ENCODE measurements at places on chromosomes 6 and 20. TPM values are rescaled to one million over a fixed set of nuclear protein-coding genes. Genes with fewer than 3 reads are reported as not detected.

The GSTA2 gene
- not detected for total RNA-seq

The HLA-DRB5 gene
- total RNA-seq, result not detected

The CPXM1 gene
- 1.2 TPM for total RNA-seq

The CDSN gene
- not detected for total RNA-seq

DNA sequence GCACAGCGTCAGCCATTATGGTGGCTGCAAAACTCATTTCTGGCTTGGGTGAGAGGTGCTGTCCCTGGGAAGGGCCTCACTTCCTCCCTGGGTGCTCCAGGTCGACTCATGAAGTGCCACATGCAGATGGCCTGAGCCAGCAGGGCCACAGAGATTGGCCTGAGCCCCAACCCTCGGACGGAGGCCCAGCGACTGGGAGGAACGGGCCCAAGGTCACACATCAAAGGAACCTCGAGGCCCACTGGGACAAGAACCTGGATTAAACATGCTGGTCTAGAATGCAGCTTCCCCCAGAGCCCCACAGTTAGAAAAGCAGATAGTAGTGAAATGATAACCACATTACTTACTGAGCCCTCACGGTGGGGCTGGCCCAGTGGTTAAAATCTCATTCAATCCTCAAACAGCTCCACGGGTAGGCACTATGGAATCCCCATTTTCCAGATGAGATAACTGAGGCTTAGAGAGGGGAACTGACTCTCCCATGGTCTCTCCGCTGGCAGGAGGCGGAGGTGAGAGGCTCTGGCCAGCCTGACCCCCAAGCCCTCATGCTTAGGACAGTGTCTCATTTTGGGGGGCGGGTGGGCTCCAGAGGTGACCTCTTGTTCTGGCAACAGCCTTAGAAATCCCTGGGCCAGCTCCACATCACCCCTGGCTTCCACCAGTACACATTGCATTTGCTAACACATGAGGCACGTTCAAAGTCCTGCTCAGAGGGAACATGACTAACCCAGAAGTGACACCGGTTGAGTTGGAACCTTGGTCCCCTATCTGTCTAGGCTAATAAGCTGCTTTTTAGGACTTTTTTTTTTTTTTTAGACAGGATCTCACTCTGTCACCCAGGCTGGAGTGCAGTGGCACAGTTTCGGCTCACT, 53.0 kb downstream of the SRC start:
- H3K4me1 ChIP-seq, result no peaks in the 10 kb centered on the region
- H3K4me3 ChIP-seq, result no peak overlapping the region
- H3K27ac ChIP-seq, result no peak overlapping the region
- H3K27me3 ChIP-seq, result no peaks in the 10 kb centered on the region

DNA sequence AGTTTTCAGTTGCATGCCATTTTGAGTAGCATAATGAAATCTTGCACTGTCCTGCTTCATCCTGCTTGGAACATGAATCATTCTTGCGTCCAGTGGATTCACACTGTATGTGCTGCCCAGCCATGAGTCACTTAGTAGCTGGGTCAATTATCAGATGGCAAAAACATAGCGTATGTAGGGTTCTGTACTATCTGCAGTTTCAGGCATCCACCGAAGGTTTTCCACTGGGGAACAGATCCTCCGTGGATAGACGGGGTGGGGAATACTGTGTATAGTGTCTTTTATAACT, 61.4 kb downstream of the IL22RA2 start:
- no peak overlapping the region for H3K27ac ChIP-seq
- no peak for DNase-seq
- H3K4me1 ChIP-seq, result no peaks in the 10 kb centered on the region
- H3K27me3 ChIP-seq, result no peaks in the 10 kb centered on the region

GRCh38 chr6:16239798-16240123, 1.4 kb downstream of the GMPR start:
- no peaks in the 10 kb centered on the region for H3K27me3 ChIP-seq
- DNase-seq, result peak; percentile 84
- peaks cover 55% of the 10 kb centered on the region for H3K4me1 ChIP-seq
- no peak overlapping the region for H3K27ac ChIP-seq
- H3K36me3 ChIP-seq, result no peaks in the 10 kb centered on the region

DNA sequence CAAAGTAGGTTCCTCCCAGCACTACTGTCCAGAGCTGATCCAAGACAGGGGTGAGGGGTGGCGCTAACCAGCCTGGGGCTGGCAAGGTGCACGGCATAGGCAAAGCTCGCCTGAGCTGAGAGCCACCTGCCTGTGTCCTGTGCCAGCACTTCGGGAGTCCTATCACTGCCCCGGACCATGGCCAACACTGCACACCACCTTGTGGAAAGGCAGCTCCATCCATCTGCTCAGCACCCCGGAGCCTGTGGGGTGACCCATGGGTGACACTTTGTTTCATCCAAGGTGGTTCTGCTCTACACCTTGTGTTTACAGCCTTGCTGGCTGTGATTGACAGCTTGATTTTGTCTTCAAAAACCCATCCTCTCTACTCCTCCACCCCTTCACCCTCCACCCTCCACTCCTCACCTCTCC, 32.9 kb upstream of the GATA5 start:
- peaks cover 5% of the 10 kb centered on the region for H3K4me1 ChIP-seq
- no peak overlapping the region for H3K4me3 ChIP-seq
- no peak overlapping the region for H3K27ac ChIP-seq
- DNase-seq, result no peak

DNA sequence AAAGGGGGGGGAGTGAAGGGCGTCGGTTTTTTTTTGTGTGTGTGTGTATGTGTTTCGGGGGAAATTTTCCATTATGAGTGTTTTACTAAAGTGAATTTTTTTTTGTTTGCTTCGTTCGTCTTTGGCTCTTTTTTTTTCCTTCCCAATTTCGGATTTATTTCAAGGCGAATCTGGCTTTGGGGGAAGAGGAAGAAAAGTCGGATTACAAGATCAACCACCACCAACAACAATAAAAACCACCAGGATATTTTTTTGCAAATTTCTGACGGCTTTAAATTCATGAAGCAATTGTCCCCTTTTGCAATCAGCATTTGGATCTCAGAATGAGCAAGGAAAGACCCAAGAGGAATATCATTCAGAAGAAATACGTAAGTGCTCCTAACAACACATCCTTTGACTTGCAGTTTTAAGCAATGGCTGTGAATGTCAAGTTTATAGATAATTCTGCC, 372 bp downstream of the JARID2 start:
- H3K36me3 ChIP-seq, result peaks cover 3% of the 10 kb centered on the region
- no peak for DNase-seq
- no peaks in the 10 kb centered on the region for H3K27me3 ChIP-seq
- H3K27ac ChIP-seq, result no peak overlapping the region

DNA sequence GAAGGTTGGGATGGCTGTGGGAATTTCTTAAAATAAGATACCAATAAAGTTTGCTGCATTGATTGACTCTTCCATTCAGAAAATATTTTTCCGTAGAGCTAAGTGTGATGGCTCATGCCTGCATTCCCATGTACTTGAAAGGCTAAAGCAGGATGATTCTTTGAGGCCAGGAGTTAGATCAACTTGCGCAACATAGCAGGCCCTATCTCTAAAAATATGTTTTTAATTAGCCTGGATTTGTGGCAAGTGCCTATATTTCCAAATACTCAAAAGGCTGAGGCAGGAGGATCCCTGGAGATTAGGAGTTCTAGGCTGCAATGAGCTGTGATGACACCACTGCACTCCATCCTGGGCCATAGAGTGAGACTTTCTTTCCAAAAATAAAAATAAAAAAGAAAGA, 431.2 kb upstream of the PTCHD4 start:
- no peak overlapping the region for H3K4me3 ChIP-seq

- no peak overlapping the region for H3K4me3 ChIP-seq
- no peaks in the 10 kb centered on the region for H3K4me1 ChIP-seq
- no peak overlapping the region for H3K27ac ChIP-seq
- H3K36me3 ChIP-seq, result peaks cover 9% of the 10 kb centered on the region
- no peak for DNase-seq
Measured at GRCh38 chr6:42791706-42792320, 10.0 kb downstream of the BICRAL start.

- peaks cover 14% of the 10 kb centered on the region for H3K36me3 ChIP-seq
- H3K4me3 ChIP-seq, result no peak overlapping the region
- no peak overlapping the region for H3K27ac ChIP-seq
- no peak for DNase-seq
- peaks cover 10% of the 10 kb centered on the region for H3K4me1 ChIP-seq
- no peaks in the 10 kb centered on the region for H3K27me3 ChIP-seq
Measured at GRCh38 chr6:42257063-42257462, 39.4 kb upstream of the MRPS10 start.

- no peaks in the 10 kb centered on the region for H3K36me3 ChIP-seq
- no peak for DNase-seq
- H3K27ac ChIP-seq, result no peak overlapping the region
- no peak overlapping the region for H3K4me3 ChIP-seq
Measured at GRCh38 chr6:73648166-73648565, 5.6 kb downstream of the SLC17A5 start.

- DNase-seq, result peak; percentile 73
- peaks cover 4% of the 10 kb centered on the region for H3K27me3 ChIP-seq
- no peaks in the 10 kb centered on the region for H3K36me3 ChIP-seq
Measured at GRCh38 chr6:35727935-35728682, 8.7 kb upstream of the ARMC12 start.

DNA sequence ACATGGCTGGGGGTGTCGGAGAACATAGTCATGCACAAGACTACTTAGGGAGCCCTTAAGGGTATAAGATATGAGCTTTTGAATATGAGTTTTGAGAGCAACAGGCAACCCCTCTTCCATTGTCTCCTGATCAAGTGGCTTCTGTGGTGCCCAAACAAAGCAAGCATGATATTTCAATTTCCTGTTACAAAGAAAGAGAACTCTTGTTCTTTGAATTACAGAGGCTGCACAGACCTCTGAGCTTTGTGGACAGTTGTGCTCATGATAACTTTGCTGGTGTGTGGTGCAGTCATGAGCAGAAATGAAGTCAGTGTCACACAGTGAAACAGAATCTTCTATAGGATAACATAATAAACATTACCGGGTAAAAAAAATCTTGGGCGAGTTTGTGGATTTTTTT, 66.8 kb upstream of the THEMIS start:
- peaks cover under 1% of the 10 kb centered on the region for H3K36me3 ChIP-seq
- H3K27me3 ChIP-seq, result no peaks in the 10 kb centered on the region
- DNase-seq, result no peak

DNA sequence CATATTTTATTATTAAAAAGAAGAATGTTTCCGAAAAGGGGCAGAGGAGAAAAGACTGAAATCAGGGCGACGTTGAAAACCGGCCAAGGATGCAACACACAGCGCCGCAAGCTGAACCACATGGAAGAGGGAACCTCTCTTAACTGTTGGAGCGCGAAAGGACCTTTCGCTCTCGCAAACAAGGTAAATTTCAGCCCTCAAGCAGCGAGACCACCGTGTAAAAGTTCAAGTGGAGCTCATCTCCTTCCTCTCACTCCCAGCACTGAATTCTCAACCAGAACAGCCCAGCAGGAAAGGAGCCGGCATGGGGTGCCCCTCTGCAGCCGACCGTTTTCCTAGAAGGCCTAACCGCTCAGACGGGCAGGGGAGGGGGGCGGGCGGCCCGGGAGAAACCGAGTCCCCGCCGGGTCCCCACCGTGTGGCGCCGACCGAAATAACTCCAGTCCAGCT, 621 bp downstream of the GPR63 start:
- peaks cover 28% of the 10 kb centered on the region for H3K27me3 ChIP-seq
- no peaks in the 10 kb centered on the region for H3K36me3 ChIP-seq
- H3K27ac ChIP-seq, result no peak overlapping the region
- H3K4me3 ChIP-seq, result peak overlapping the region; percentile 53
- peaks cover 5% of the 10 kb centered on the region for H3K4me1 ChIP-seq

DNA sequence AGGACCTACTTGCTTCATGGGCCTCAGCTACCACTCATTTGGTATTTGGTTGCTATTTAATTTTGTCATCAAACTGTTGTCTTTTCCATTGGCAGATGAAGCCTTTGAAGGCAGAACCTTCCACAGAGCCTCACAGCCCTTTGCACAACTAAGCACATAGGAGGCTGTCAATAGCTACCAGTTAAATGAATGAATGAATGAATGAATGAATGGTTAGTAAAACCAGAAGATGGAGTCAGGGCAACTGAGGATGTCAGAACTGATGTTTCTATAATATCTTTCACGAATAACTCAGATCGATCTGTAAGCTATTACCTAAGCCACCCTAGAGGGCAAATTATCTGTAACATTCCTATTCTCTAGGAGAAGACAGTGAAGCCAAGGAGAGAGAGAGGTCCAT, 19.1 kb downstream of the BNIP5 start:
- 0 out of 2 replicates have a peak, but pooled peaks cover 10% of the 10 kb centered on the region for H3K27me3 ChIP-seq
- H3K36me3 ChIP-seq, result no peaks in the 10 kb centered on the region
- H3K4me1 ChIP-seq, result no peaks in the 10 kb centered on the region
- H3K27ac ChIP-seq, result no peak overlapping the region
- H3K4me3 ChIP-seq, result no peak overlapping the region

- H3K4me1 ChIP-seq, result no peaks in the 10 kb centered on the region
- H3K36me3 ChIP-seq, result no peaks in the 10 kb centered on the region
- no peak overlapping the region for H3K27ac ChIP-seq
- H3K27me3 ChIP-seq, result no peaks in the 10 kb centered on the region
Measured at GRCh38 chr6:23244300-23244699, 674.9 kb downstream of the HDGFL1 start.

GRCh38 chr6:80217794-80218193, 111.3 kb downstream of the BCKDHB start:
- DNase-seq, result no peak
- no peak overlapping the region for H3K27ac ChIP-seq
- no peaks in the 10 kb centered on the region for H3K36me3 ChIP-seq
- no peak overlapping the region for H3K4me3 ChIP-seq
- no peaks in the 10 kb centered on the region for H3K27me3 ChIP-seq
- no peaks in the 10 kb centered on the region for H3K4me1 ChIP-seq

DNA sequence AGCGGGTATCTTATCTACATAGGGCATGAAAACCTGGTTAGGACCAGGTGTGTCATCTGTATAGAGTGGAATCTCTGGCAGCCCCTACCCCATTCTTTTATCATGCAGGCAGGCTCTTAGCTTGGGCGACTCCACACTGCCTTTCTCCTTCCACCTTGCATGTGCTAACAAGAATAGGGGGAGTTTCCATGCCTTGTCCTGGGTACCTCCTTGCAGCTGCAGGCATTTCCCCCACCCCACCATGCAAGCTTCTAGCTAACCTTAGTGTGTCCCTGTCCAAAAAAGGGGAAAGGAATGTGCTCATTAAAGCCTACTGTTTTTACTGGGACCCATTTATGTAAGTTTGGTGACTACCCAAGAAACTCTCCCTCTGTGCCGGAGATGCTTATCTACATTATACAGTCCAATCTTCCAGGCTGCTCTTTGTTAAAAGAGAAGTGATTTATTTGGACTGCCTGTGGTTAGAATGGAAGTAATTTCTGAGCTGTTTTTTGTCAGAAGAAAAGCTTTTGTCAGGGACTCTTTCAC, 10.5 kb upstream of the CEP43 start:
- no peak for DNase-seq
- H3K4me3 ChIP-seq, result no peak overlapping the region
- no peaks in the 10 kb centered on the region for H3K4me1 ChIP-seq
- H3K36me3 ChIP-seq, result peaks cover 33% of the 10 kb centered on the region
- H3K27ac ChIP-seq, result no peak overlapping the region

DNA sequence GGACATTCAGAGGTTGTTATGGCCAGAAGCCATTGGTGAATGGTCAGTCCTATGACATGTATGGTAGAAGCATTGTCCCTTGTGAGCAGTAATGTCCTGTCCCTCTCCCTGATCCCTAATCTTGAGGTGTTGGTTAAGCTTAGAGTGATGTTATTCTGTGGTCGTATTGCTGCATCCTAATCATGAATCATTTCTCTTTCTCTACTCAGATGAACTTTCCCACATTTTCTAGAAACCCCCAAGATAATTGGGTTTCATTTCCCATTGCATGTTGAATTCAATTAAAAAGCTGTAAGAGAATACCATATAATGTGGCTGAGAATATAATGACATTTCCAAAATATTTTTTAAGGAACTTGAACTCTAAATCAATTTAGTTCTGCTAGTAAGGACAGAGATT, 175.1 kb downstream of the PLCB4 start:
- no peak for DNase-seq
- H3K36me3 ChIP-seq, result no peaks in the 10 kb centered on the region
- H3K4me3 ChIP-seq, result no peak overlapping the region
- no peaks in the 10 kb centered on the region for H3K27me3 ChIP-seq
